ENCODE measurements at places on chromosomes 12 and 14. TPM values are rescaled to one million over a fixed set of nuclear protein-coding genes. Genes with fewer than 3 reads are reported as not detected.

DNA sequence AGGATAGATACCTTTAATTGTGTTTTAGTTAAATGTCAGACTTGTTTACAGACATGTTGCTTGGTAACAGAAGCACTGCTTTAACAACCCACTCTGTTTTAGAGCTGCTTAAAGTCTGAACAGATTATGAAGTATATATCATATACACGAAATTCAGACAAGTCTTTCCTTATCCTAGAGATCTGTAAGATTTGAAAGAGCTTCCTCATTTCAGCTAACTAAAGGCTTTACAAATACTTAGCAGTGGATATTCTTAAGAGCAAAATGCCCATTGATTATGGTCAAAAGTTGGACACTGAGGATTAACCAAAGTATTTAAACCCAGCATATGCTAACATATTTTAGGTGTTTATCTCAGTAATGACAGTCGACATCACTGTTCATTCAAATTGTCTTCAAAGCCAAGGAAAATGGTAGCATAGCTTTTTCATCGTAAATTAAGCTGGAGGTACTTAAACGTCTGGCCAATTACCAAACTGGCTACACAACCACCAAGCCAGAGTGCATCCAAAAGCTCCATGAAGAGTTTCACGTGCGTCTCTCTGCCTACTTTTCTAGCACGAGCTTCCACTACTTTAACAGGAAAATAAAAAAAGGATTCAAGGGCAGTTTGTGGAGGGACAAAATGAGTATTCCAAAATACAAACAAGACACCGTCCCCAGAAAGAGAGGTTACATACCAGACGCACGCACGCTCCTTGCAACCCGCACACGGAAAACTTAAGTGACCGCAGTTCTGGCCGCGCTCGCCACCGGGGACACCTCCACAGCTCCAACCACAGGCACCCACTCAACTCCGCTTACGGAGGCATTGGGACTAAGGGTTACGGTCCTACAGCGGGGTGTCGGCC, 565 bp downstream of the CEP83 start:
- DNase-seq: no peak

DNA sequence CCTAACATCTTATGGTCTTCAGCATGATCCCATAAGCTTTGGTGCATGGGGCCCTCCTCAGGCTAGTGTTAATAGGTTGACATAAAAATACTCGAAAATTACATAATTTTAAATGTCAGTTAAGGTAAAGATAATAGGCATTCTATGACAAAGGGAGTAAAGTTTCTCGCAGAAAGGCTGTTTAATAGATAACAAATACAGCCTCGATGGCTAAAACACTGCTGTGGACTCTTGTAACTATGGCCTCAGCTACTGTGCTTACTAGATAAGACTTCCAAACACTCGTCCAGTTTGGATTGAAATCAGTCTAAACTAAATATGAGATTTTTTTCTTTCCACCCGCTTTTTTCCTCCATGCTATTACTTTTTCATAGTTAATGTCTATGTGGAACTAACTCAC, 23.2 kb upstream of the MGST1 start:
- DNase-seq: no peak

DNA sequence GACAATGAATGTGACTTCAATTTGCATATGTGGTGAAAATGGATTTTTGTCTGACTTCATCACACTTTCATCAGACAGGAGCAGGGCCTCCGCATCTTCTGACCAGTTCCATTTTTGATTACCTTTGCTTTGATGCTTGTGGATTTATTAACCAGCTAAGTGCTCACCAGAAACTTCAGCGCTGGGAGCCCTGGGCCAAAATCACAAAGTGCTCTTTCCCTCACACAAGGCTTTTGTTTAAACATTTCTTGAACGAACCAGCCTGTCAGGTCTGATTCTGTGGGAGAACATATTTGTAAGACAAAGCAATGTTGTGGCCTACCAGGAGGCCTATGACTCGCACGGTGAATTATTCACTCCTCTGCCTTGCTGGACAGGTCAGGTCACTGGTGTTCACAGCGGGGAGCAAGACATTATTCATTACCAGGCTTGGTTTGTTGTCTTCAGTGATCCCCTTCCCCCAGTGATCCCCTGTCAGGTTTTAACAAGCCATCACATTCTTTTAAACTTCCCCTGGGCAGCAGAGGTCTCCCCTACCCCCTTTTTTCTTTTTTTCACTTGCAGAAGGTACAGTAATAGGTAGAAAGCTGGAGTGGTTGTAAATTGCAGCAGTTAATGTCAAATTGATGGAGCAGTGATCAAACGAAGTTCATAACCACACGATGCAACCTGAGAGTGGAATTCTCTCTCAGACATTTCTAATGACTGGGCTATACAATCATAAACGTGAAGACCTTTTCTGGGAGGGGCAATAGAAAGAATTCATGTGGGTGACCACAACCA, 167.5 kb upstream of the PRICKLE1 start:
- no peak for DNase-seq

GRCh38 chr12:118549510-118549980, 173.2 kb downstream of the SUDS3 start:
- DNase-seq: no peak

GRCh38 chr12:67539329-67539728, 109.2 kb upstream of the DYRK2 start:
- DNase-seq: peak; percentile 19

GARIN6 gene
- polyA plus RNA-seq: not detected
